ENCODE measurements at places on chromosomes 7 and 10. TPM values are rescaled to one million over a fixed set of nuclear protein-coding genes. Genes with fewer than 3 reads are reported as not detected.
A peak's percentile ranks its signal among the peaks of the same experiment; 100 is the strongest.

- no peak for DNase-seq
Measured at GRCh38 chr10:49023752-49024151, 84.1 kb upstream of the LRRC18 start.

SH2D4B gene
- total RNA-seq = 0.23 TPM

- DNase-seq = no peak
Measured at GRCh38 chr7:102376964-102377466, 19.1 kb upstream of the PRKRIP1 start.

DNA sequence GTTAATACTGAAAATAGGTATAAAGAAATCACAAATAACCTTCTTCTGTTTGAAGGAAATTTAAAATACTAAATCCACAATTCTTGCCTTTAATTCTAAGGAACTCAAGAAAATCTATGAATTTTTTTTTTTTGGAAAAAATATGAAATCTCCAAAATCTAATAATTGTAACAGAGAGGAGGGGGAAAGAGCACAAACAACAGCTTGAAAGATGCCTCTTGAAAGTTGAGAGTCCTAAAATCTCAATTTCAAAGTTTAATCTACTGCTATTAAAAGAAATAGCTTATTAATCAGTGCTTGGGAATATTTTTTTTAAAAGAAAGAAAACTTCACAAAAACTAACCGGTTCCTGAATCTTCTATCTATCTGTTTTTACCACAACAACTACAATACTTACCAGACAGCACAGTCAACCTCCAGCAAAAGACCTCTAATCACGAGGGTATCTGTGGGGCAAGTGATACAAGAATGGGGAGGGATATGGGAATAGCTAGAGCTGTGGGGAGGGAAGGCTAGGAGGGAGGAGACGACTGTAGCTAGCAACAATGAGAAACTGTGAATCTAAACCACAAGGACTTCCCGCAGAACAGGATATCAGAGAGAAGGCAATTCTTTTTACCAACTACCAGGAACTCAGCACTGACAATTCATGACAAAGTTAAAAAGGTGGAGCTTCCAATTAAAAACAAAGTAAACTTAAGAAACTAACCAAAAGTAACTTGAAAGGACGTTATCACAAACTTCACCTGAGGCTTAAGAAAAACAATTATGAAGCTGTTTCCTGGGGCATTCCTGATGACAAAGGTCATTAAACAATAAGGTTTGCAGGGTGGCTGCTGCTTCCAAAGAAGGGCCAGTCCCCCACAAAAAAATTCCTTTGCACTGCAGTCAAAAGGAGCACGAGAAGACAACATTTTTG, at the start of gene USP54:
USP54 (minus strand) TSS at position 462 of the 919 bp plus-strand sequence. CDS start 15,684 bp downstream, outside the sequence.
- DNase-seq = peak; percentile 61

DNA sequence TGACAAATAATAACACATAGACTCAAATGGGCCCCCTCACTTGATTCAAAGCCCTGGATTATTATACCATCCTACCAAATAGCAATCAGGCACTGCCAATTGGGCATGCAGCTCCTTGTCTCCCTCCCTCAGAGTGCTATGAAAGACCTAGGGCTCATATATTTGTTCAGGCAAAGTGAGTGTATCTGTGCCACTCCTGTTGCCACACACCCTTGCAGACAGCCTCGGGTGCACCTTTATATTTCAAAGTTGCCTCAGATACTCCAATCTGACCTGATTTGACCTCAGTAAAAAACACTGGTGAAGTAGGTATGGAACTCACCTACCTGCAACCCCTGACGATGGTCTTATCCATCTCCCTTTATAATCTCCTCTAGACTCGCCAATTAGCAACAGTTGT, 3.0 kb upstream of the NAMPT start:
- no peak for DNase-seq

DNA sequence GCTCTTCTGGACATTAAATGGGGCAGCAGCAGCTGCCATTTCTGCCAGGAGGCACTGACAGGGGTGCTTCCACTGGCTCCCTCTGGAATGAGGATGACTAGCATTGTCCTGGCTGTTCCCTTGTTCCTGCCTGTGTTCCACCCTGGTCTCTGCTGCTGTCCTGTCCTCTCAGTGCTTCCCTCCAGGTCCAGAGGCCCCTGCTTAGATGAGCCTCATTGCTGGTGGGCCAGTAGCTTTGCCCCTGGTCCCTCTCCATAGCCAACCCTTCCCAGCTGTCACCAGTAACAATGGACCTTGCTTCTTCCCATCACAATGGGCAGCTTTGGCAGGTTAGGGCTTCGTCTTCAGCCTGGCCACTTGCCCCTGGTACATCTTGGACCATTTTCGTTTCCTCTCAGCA, 561.1 kb downstream of the TCERG1L start:
- DNase-seq = no peak

GRCh38 chr7:155293721-155294510, 3.8 kb upstream of the INSIG1 start:
- DNase-seq = no peak
